ENCODE measurements at places on chromosomes 6 and 20.

DNA sequence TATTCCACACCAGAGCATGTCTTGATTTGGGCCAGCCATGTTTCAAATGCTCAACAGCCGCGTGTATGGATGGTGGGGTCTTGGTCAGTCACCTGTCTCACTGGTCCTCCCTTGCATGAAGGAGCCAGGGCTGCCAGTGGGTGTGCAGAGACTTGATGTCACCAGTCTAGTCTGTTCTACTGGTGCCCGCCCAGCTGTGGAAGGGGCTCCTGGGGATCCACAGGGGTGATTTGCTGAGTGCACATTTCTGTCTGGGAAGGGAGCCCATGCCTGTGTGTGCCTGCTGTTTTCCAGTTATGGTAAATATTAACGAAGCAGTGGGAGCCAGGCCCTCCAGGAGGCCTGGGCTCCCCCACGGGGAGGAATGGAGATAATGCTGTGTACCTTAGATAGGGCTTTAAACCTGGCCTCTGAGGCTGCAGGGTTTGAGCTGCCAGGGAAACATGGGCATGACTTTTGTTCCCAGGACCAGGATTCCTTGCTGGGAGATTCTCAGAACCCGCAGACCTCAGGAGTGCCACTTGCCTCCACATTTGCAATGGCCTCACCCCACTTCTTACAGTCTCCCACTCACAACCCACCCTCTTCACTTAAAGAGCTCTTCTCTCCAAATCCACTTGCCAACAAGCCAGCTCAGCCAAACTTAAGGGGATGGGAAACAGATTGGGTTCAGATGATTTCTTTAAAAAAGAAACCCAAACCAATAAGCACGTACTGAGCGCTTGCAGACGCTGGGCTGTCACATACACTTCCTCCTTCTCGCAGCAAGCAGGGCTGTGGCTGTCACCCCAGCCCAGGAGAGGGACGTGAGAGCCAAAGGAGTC, 54.1 kb downstream of the VEGFA start:
- no peak for DNase-seq

- no peak for DNase-seq
These were observed 9.1 kb upstream of the ECHDC1 start for GRCh38 chr6:127352524-127352923.

GRCh38 chr6:148677594-148678476, 69.0 kb upstream of the UST start:
- DNase-seq = no peak

- DNase-seq = no peak
These were observed 146.3 kb downstream of the EPM2A start for GRCh38 chr6:145588981-145589380.

DNA sequence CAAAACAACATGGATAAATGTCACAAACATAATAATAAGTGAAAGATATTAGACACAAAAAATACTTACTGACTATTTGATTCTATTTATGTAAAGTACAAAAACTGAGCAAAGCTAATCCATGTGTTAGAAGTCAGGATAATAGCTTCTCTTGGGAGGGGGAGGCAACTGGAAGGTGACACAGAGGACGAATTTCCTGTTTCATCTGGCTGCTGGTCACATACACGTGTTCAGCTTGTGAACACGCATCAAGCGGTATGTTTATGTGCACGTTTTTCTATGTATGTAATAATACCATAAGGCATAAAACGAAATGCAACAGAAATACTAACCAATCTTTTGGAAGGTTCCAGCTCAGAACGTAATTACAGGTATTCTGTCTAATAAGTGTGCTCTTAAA, 54.3 kb downstream of the MKKS start:
- DNase-seq = no peak

Data from CD4-positive, alpha-beta T cell treated with Interleukin-4 for 4 hours (primary cell).